ENCODE measurements at places on chromosomes 12 and 14. TPM values are rescaled to one million over a fixed set of nuclear protein-coding genes. Genes with fewer than 3 reads are reported as not detected.
A peak's percentile ranks its signal among the peaks of the same experiment; 100 is the strongest.

- DNase-seq, result peak; percentile 3
- H3K4me1 ChIP-seq, result no peaks in the 10 kb centered on the region
- no peaks in the 10 kb centered on the region for H3K27me3 ChIP-seq
- H3K4me3 ChIP-seq, result no peak overlapping the region
- H3K36me3 ChIP-seq, result no peaks in the 10 kb centered on the region
Observed at GRCh38 chr14:88729159-88729558, 63.6 kb downstream of the EML5 start.

- DNase-seq, result peak; percentile 51
- H3K27ac ChIP-seq, result no peak overlapping the region
- H3K4me3 ChIP-seq, result no peak overlapping the region
- peaks cover 72% of the 10 kb centered on the region for H3K27me3 ChIP-seq
- no peaks in the 10 kb centered on the region for H3K36me3 ChIP-seq
- H3K4me1 ChIP-seq, result peaks cover 7% of the 10 kb centered on the region
Observed at GRCh38 chr12:54680374-54680773, 32.2 kb upstream of the DCD start.

DNA sequence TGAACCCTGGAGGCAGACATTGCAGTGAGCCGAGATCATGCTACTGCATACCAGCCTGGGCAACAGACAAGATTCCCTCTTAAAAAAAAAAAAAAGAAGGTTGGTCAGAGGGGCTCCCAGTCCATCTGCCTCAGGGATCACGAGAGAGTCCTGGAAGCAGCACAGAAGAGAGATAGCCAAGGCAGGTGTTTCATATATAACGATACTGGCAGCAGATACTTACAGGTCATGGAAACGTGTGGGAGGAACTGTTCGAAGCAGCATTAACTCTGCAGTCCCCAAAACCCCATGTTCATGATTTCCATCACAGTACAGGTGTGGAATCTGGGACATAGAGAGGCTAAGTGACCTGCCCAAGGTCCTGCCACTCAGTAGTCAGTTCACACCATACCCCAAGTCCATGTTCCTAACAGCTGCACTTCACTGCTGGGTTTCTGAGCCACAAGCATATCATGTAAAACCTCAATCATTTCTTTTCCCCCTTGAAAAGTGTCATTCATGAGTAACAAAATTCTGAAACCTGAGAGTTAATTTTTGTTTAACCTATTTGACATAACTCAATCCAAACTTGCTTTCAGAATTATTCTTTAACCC, 16.7 kb downstream of the CDK2AP1 start:
- peaks cover 83% of the 10 kb centered on the region for H3K36me3 ChIP-seq
- DNase-seq, result no peak
- peak overlapping the region; percentile 12 for H3K27ac ChIP-seq
- no peaks in the 10 kb centered on the region for H3K27me3 ChIP-seq
- peaks cover 20% of the 10 kb centered on the region for H3K4me1 ChIP-seq
- no peak overlapping the region for H3K4me3 ChIP-seq

The RFX4 gene
- not detected for total RNA-seq

- no peak for DNase-seq
- no peaks in the 10 kb centered on the region for H3K4me1 ChIP-seq
Observed at GRCh38 chr12:84069699-84070098, 842.9 kb downstream of the SLC6A15 start.

GRCh38 chr12:105228494-105228893, 7.5 kb downstream of the APPL2 start:
- no peak for DNase-seq
- H3K27ac ChIP-seq, result peak overlapping the region; percentile 35
- H3K4me1 ChIP-seq, result peaks cover 10% of the 10 kb centered on the region
- H3K27me3 ChIP-seq, result no peaks in the 10 kb centered on the region

The ATP23 gene
- 3.0 TPM for total RNA-seq

DNA sequence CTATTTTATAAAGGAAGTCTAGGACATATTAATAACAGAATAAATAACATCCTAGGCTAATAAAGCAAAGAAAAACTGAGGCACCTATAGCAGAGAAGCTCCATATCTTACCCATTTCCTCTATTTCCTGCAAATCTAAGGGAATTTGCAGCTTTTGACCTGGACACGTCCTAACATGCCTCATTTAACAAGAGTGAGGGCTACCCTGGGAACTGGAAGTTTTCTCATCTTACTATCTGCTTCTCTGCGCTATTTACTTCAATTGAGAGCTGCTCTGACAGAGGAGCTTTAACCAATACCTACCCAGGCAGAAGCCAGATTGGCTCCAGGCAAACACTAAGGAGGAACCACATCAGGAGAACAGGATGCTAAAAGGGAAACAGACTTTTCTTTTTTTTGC, 5.7 kb downstream of the YBX3 start:
- peaks cover 46% of the 10 kb centered on the region for H3K4me1 ChIP-seq
- peak overlapping the region; percentile 98 for H3K27ac ChIP-seq
- H3K27me3 ChIP-seq, result no peaks in the 10 kb centered on the region
- DNase-seq, result peak; percentile 86

DNA sequence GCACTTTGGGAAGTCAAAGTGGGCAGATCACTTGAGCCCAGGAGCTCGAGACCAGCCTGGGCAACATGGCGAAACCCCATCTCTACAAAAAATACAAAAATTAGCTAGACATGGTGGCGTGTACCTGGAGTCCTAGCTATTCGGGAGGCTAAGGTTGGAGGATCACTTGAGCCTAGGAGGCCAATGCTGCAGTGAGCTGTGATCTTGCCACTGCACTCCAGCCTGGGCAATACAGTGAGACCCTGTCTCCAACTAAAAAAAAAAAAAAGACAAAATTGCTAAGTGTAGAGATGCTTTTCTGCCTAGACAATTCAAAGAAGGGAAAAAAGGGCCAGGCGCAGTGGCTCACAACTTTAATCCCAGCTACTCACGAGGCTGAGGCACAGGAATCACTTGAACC, 3.4 kb upstream of the LRP6 start:
- H3K27ac ChIP-seq, result no peak overlapping the region
- DNase-seq, result no peak
- no peaks in the 10 kb centered on the region for H3K27me3 ChIP-seq

DNA sequence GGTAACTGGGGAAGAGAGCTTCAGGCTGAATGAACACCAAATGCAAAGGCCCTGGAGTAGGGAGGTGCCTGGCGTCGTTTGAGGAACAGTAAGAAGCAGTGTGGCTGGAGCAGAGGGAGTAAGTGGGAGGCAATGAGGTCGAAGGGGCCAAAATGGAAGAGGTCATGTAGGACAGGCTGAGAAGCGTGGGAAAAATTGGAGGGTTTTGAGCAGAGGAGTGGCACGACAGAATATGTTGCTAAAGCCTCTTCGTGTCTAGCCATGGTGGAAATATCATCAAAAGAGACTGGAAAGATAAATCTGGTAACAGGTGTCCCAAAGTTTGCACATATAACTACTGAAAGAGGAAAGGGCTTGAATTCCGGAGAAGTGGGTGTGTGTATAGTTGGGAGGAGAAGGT, 1.9 kb downstream of the TRIM9 start:
- no peaks in the 10 kb centered on the region for H3K36me3 ChIP-seq
- no peak overlapping the region for H3K27ac ChIP-seq
- H3K27me3 ChIP-seq, result peaks cover 11% of the 10 kb centered on the region

DNA sequence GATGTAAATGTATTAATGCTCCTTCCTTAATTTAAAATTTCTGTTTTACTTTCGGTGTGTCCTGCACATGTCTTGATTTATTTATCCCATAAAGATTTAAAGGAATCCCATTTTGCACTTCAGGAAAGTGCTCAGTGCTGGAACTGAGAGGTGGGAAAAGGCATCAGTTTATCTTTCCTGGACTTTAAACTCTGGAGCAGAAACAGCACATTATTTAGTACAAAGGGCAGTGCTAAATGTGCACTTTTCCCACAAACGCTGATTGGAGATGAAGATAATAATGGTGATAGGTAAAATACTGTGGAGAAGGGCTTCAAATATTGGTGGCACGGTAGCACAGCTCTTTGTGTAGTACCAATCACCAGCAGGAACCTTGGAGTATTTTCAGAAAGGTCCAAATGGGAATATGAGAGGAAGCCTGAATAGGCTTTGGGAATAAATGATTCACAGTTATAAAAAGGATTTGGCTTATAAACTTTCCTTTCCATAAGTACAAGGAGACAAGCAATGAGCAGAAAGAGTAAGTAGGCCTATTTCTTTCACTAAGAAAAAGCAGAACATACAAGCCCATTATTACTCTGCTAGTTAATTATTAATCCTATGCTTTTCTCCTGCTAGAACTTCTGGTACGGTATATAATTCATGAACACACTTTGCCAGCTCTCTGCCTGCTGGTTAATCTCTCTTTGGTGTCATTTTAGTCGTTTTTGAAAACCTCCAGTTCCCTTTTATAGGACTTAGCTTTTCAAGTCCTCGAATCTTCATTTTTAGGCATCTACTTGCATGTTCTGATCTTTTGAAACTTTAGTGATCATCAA, 58.3 kb downstream of the SLC15A5 start:
- DNase-seq, result no peak
- no peaks in the 10 kb centered on the region for H3K4me1 ChIP-seq
- H3K27ac ChIP-seq, result no peak overlapping the region
- H3K36me3 ChIP-seq, result no peaks in the 10 kb centered on the region
- no peaks in the 10 kb centered on the region for H3K27me3 ChIP-seq

- H3K4me3 ChIP-seq, result no peak overlapping the region
- H3K4me1 ChIP-seq, result peaks cover 6% of the 10 kb centered on the region
- peaks cover 9% of the 10 kb centered on the region for H3K27me3 ChIP-seq
- peaks cover 13% of the 10 kb centered on the region for H3K36me3 ChIP-seq
Observed at GRCh38 chr14:105204931-105205672, 24.0 kb upstream of the NUDT14 start.

The DDN gene
- total RNA-seq, result 0.28 TPM

- no peaks in the 10 kb centered on the region for H3K36me3 ChIP-seq
- no peaks in the 10 kb centered on the region for H3K27me3 ChIP-seq
- H3K27ac ChIP-seq, result no peak overlapping the region
- H3K4me1 ChIP-seq, result peaks cover 8% of the 10 kb centered on the region
- peak; percentile 3 for DNase-seq
Observed at GRCh38 chr12:67853204-67853603, 136.0 kb upstream of the IFNG-AS1 start.

The ACTR6 gene
- 28.8 TPM for total RNA-seq

DNA sequence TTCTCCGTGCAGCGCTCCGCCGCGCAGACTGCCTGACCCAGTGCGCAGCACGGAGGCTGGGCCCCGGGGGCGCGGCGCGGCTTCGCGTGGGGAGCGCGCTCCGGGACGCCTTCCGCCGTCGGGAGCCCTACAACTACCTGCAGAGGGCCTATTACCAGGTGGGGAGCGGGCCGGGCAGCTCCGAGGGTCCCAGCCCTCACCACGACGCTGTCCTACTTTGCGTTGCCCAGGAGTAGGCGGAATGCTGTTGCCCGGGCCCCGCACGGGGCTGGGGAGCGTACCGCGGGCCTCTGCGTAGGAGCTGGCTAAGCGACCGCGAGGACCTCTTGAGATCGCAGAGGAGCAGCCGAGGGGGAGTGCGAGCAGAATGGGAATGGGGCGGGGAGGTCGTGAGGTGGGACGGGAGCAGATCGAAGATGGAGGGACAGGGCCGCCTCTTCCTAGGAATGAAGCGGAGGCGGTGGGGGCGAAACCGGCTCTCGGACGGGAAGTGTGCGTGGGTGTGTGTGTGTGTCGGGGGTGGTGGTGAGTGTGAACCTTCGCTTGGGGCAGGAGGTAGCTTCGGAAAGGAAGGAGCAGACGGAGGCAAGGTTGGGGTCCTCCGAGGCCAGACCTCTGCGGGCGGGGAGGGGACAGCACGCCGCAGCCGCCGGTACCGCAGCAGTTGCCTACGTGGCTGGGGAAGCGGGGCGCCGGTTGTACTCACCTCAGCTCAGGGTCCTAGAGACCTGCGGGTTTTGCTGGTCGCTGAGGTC, 751 bp downstream of the P3H3 start:
- peaks cover 79% of the 10 kb centered on the region for H3K27me3 ChIP-seq
- peaks cover 29% of the 10 kb centered on the region for H3K4me1 ChIP-seq
- DNase-seq, result no peak
- H3K36me3 ChIP-seq, result no peaks in the 10 kb centered on the region
- peak overlapping the region; percentile 77 for H3K4me3 ChIP-seq

- H3K4me3 ChIP-seq, result no peak overlapping the region
- H3K4me1 ChIP-seq, result peaks cover 6% of the 10 kb centered on the region
- H3K27me3 ChIP-seq, result no peaks in the 10 kb centered on the region
- H3K27ac ChIP-seq, result no peak overlapping the region
- no peaks in the 10 kb centered on the region for H3K36me3 ChIP-seq
Observed at GRCh38 chr14:89629383-89629782, 212.3 kb upstream of the FOXN3 start.

GRCh38 chr14:99506276-99506675, 25.1 kb downstream of the CCNK start:
- peaks cover 75% of the 10 kb centered on the region for H3K36me3 ChIP-seq
- no peak overlapping the region for H3K27ac ChIP-seq
- H3K4me3 ChIP-seq, result no peak overlapping the region
- no peaks in the 10 kb centered on the region for H3K4me1 ChIP-seq
- H3K27me3 ChIP-seq, result no peaks in the 10 kb centered on the region

GRCh38 chr12:131852551-131853299, 24.5 kb downstream of the MMP17 start:
- H3K4me3 ChIP-seq, result no peak overlapping the region
- peaks cover 8% of the 10 kb centered on the region for H3K4me1 ChIP-seq
- H3K27ac ChIP-seq, result no peak overlapping the region
- DNase-seq, result no peak

- DNase-seq, result peak; percentile 91
- peak overlapping the region; percentile 38 for H3K4me3 ChIP-seq
- H3K36me3 ChIP-seq, result peaks cover 19% of the 10 kb centered on the region
Observed at GRCh38 chr12:32437095-32437515, 37.7 kb downstream of the FGD4 start.

DNA sequence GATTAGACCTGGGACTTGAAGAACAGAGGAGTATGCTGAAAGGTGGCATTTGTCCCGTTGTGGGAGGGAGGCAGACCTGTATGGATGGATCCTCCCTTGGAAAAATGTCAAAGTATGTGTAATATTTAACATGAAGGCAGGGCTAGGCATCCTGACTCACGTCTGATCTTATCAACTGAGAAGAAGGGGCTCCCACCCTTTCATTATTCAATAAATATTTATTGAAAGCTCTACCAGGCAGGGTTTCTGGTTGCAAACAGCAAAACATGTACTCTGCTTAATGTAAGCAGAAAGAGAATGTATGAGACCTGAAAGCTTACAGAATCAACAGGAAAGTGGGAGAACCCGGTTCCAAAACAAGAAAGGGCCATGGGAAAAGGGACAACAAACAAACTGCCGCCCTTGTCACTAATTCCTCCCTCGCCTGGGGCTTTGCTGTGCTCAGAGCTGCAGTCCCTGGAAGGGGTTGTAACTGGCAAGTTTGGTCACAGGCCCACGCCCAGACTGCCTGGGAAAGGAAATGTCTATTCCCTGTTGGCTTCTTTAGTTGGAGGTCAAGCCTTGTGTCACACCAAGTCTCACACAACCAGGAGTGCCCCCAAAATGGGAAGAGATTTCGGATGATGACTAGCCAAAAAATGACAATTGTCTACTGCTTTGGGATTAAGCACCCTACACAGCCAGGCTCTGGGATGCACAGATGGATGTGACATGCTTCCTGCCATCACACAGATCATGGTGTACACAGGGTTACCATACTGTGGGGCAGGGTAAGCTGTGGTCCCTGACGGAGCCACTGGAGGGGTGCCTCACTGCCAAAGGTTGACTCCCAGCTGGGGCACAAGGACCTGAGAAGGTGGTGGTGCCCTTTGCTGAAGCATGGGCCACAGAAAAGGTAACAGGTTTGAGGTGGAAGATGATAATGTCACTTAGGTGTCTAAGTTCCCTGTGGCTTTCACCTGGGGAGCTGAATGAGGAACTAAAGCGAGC, 36.8 kb downstream of the RAB35 start:
- peaks cover 25% of the 10 kb centered on the region for H3K36me3 ChIP-seq
- peak; percentile 43 for DNase-seq
- H3K27me3 ChIP-seq, result no peaks in the 10 kb centered on the region
- peaks cover 15% of the 10 kb centered on the region for H3K4me1 ChIP-seq
- H3K4me3 ChIP-seq, result no peak overlapping the region

- no peaks in the 10 kb centered on the region for H3K36me3 ChIP-seq
- peak; percentile 21 for DNase-seq
- no peak overlapping the region for H3K4me3 ChIP-seq
- peaks cover 22% of the 10 kb centered on the region for H3K27me3 ChIP-seq
- H3K27ac ChIP-seq, result no peak overlapping the region
- peaks cover 5% of the 10 kb centered on the region for H3K4me1 ChIP-seq
Observed at GRCh38 chr12:96985515-96986362, 78.7 kb downstream of the NEDD1 start.
